COR-L47 (cell line): ENCODE measurements at places on chromosomes 7 and 10.

DNA sequence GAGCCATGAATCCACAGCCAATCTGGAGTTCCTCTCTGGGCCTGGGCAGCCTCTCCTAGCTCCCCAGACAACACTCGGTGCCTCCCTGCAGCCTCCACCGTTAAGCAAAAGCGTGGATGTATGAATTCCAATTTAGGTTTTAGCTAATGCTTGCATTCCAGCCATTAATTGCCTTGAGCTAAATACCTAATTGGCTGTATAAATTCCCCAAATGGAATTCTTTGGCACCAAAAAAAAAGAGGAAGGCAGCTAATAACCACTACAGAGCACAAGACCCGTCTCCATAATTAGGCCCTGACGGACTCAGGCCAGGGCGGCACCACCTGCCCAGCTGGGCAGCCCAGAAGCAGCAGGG, 140.5 kb downstream of the PTPRN2 start:
- no peak for DNase-seq

DNA sequence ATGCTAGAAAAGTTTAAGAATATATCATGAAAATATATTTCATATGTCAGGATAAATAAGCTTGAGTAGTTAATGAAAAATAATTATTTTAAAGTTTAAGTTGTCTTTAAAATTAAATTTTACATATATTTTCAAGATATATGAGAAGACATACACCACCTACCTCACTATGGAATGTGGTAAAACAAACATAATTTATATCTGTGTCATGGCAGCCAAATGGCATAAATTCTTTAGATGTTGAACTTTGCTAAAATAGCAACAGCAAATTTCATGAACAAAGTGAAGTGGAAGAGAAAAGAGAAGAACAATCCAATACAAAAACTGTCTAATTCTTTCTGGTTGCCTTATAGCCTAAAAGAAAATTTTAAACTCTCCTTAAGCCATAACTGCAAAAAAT, 39.6 kb upstream of the SLC16A12 start:
- DNase-seq: no peak

GRCh38 chr7:30681331-30681797, 892 bp downstream of the CRHR2 start:
- no peak for DNase-seq

- no peak for DNase-seq
Observed at GRCh38 chr7:43843296-43843695, 26.0 kb downstream of the MRPS24 start.

- DNase-seq: no peak
Observed at GRCh38 chr7:98930464-98930863, 52.1 kb downstream of the TRRAP start.

GRCh38 chr10:13047529-13048206, 46.2 kb upstream of the CCDC3 start:
- DNase-seq: no peak

DNA sequence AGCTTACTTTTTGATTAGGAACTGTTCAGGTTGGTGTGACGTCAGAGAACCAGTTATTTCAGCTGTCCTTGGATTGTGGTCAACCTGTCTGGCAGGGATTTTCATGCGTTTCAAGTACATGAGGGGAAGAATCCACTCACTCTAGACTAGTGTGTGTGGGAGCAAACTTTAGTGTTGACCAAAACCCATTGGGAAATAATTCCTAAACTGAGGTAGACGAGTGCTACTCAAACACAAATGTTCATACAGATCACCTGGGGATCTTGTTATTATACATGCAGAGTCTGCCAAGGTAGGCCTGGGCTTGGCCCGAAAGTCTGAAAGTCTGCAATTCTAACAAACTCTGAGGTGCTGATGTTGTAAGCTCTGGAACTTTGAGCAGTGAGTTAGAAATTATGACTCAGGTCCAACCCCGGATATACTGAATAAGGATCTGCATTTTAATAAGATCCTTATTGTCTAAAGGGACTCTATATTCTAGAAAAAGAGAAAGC, 111.1 kb upstream of the CREB5 start:
- DNase-seq: no peak

DNA sequence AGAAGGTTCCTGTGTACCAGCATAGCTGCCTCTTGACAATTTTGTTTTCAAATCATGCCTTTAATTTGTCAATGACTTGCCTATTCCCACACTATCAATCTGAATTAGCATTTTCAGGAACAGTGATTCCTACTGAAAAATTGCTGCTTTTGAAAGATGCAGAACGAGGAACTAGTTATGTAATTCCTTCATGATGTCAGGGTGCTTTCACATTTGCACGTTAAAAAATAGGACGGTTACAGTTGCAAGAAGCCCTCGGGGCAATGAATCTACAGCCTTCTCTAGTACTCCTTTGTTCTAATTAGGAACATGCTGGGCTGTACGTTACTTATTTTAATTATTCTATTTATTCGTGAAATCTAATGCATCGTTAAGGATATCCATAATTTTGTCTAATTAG, 253.9 kb downstream of the OTUD1 start:
- no peak for DNase-seq

DNA sequence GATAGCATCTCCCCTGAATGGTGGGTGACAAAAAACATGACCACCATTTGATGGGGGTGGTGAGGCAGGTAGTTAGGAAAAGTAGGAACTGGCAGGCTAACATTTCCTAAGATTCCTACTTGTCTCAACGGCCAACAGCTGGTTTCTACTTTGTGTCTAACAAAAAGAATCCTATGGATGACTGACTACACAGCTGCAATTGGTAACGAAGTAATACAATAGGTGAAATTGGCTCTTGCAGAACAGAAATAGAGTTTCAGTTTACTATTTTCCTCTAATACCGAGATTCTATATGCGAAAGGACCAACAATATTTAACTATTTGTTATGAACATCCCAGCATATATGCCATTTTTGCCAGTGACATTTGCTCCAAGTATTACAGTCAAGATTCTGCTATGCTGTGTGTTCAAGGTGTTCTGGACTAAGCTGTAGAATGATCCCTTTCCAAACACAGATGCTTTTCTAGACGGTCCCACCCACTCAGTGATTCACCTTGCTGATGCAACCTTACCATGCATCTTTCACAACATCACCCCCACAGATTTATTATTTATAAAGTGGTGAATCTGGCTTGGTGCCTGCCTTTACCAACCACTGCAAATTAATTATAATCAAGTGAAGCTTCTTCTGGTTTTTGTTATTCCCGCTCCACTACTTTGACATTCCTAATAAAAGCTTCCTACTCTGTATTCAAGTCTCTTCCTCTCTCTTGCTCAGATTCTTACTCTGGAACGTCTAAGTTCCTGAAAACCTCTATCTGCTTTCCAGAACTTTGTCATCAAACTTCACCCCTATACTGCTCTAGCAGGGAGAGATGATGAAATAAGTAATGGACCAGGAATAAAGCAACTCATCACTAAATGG, 16.8 kb downstream of the BBIP1 start:
- no peak for DNase-seq

DNA sequence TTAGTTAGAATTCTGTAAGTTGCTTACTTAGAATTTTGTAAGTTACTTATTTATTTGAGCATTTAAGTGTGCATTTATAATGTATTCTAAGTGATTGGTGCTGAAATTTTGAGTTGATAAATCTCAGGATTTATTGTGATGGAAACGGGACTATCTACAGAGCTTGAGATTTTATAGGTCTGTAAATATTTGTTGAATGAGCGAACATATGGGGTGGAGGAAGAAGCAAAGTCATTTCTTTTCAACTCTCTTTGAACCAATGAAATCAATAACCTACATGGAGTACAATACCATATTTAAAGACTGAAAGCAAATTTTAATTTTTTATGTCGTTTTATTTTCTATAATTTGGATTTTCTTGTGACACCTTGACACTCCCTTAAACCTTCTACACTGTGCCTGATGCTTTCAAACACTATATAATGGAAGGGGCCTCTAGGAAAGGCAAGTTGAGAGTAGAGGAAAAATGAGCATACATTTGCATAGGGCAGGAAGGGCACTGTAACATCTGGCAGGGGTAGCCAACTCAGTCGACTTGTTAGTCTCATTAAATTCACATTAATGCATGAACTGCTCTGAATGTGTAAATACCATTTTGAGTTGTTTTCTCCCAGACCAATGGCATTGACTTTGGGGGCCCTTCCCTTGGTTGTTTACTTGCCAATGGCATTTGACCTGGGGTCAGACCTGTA, 204.2 kb downstream of the DYNC1I1 start:
- no peak for DNase-seq

- no peak for DNase-seq
Observed at GRCh38 chr10:123687758-123688157, 21.6 kb downstream of the GPR26 start.

DNA sequence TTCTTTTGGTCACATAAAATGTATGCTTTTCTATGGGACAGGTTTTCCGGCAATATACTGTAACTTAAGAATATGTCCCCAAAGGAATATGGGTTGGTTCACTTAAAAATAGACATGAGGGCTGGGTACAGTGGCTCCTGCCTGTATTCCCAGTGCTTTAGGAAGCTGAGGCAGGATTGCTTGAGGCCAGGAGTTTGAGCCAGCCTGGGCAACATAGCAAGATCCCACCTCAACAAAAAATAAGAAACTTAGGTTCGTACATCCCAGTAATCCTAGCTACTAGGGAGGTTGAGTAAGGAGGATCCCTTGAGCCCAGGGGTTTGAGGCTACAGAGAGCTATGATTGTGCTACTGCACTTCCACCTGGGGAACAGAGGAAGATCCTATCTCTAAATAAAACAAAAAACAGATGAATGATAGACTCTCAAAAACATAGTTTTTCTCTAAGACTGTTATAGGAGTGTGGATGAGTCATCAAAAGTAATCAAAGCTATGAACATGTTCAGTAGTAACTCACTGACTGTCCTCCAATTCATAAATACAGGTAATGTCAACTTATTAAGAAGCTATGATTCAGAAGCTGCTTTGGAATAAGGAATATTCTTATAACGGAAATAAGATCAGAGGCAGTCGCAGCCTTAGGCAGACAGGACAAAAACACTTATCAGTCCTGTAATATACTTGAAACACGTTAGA, 2.6 kb upstream of the SEC31B start:
- no peak for DNase-seq

DNA sequence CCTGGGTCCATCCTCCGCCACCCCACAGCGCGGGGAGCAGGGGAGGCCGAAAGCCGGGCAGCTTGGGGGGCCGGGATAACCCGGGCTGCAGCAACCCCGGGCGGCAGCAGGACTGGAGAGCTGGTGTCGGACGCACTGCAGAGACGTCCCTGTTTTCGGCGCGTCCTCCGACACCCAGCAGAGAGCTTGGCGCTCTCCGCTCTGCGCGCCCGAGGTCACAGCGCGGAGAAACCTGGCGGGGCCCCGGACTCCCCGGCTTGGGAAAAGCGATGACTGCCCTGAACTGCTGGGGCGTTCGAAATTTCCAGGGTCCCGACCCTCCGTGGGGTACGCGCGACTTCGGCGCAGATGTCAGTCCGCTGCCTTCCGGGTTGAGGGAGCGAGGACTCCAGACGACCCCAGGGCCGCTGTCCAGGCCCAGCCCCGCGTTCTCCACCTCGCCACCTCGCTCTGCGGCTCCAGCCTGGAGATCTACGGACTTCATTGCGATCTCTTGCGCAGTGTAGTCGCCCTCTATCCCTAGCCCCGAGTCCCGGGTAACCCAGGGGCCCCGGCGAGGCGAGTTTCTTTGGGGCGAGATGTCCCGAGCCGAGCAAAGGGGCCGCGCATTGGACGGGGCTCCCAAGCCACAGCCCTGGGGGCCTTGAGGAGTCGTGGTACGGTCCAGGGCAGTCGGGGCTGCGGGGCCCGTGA, 617 bp upstream of the FOXI2 start:
- no peak for DNase-seq

DNA sequence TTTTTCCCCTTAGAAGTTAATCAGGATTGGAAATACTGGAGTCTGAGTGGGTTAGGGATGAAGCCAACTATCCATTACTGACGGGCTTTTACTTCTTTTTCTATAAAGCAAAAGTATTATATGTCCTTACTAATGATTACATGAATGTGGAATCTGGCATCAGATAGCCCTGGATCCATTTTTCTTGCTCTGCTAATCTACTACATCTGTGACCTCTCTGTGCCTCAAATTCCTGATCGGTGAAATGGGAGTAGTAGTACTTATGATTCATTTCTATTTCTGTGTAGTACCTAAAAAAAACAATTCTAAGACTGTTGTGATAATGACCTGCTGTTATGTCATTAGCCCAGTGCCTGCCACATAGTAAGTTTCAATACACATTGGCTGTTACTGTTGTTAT, 621.6 kb downstream of the SORCS3 start:
- DNase-seq: no peak

- no peak for DNase-seq
Observed at GRCh38 chr7:77950548-77950947, 152.0 kb downstream of the PHTF2 start.

- no peak for DNase-seq
Observed at GRCh38 chr10:104521901-104522694, 119.0 kb upstream of the SORCS3 start.

DNA sequence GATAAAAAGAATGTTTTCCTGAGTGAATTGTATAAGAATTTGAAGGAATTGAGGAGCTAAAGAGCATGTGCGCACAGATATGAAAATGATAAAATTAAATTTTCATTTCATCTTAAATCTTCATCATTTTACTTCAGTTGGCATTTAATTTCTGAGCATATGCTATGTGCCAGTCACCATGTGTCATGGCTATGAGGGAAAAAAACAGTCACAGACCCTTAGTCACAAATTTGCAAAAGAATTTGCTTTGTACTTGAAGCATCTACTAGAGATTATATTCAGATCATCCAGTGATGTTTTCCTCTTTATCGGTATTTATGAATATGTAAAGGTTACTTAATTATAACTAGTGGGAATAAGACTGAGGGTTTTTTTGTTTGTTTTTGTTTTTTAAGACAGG, 29.8 kb downstream of the VCL start:
- DNase-seq: no peak
